ENCODE measurements at places on chromosomes 2 and 18.

DNA sequence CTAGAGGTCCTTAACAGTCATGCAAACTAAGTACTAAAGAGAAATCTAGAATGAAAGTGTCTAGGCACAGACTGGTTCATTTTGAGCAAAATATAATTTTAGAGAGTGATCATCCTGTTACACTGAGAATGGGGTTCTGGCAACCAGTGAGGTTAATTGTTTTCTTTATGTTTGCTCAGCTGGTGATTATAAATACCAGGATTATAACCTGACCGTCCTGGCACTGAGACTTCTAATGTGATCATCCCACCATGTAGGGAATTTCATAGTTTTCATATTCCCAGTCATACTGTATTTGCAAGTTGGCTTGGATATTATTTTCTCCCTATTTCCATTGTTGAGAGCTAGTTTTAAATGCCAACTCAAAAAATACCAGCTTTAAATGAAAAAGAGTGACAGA is 852.5 kb upstream of the LRATD1 start:
- peak; percentile 10 for DNase-seq

- no peak for DNase-seq
Observed at GRCh38 chr2:9653485-9654271, 22.9 kb upstream of the YWHAQ start.

DNA sequence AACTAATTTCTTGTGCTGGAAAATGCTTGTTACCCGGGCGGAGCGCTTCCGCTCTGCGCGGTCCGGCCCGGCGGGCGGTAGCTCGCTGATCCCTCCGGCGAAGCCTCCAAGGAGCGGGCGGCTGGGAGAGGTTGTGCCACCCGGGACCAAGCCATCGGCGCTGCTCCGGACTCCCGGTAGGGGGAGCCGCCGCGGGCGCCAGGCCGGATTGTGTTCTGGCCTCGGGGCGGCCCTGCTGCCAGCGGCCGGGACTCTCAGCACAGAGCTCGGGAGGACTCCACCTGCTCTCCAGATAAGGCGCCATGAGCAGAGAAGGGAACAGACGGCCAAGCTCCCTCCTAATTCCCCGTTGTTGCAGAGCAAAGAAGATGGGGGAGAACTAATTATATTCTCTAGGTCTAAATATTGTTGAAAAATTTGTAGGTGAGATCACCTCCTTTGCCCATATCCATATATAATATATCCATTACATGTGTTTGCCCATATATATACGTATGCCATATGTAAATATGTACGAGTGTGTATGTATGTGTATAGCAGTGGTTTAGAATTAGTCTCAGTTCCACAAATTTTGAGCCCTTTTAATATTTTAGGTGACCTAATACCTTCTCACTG is 13.8 kb upstream of the SATB2 start:
- no peak for DNase-seq

DNA sequence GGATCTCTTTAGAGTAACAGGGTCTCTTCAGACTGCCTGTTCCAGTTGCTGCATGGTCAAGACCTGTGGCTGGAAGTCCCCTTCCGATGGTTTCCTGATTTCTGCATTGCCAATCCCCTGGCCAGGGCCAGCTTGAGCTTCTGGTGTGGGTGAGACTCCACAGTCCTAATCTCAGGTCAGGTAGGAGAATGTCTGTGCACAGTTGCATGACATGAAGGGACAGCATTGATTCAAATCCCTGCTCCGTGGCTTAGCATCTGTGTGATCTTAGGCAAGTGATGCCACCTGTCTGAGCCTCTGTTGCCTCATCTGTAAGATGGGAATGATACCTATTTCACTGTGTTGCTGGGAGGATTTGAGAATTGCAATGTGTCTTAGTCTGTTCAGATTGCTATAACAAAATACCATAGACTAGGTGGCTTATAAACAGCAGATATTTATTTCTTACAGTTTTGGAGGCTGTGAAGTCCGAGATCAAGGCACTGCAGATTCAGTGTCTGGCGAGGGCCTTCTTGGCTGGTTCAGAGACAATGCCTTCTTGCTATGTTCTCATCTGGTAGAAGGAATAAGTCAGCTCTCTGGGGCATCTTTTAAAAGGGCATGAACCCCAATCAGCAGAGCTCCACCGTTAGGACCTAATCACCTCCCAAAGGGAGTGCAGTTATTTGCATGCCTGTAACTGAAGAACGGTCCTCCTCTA is 66.2 kb downstream of the ATOH8 start:
- DNase-seq: no peak

- no peak for DNase-seq
Observed at GRCh38 chr18:72119082-72119481, 425.1 kb downstream of the CBLN2 start.

DNA sequence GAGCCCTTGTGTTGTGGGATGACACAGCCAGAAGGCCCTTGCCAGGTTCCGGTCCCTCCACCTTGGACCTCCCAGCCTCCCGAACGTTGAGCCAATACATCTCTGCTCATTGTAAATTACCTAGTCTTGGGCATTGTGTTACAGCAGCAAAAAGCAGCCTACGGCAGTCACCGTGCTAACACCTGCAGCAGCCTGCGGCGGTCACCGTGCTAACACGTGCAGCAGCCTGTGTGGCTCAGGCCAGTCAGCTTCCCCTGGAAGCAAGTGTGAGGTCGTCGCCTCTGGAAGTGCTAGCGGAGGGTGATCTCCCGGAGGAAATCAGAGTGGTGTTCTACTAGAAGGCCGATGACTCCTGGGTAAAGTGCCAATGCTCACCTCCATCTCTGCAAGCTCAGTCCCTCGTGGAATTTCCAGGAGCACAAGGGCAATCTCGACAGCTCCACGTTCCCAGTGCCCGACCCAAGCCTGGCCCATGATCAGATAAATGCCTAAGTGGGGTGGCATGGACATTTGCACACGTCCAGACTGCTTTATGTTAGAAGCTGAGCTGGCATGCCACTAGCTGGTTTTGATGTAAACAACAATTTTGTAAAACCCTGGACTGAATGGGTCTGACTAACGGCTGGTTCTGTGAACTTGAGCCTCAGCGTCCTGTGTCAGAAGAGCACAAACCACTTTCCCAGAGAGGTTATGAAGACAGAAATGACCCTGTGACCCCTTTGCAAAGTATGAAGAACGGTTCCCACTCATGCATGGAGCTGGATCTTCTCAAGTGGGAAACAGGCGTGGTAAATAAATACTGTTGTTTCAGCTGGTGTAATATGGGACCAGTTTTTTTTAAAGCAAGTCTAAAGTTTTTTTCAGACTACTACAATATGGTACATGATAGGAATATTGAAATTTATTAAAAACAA is 11.4 kb upstream of the CNDP1 start:
- DNase-seq: peak; percentile 2

- no peak for DNase-seq
Observed at GRCh38 chr2:177989029-177989885, 83.3 kb downstream of the PDE11A start.

DNA sequence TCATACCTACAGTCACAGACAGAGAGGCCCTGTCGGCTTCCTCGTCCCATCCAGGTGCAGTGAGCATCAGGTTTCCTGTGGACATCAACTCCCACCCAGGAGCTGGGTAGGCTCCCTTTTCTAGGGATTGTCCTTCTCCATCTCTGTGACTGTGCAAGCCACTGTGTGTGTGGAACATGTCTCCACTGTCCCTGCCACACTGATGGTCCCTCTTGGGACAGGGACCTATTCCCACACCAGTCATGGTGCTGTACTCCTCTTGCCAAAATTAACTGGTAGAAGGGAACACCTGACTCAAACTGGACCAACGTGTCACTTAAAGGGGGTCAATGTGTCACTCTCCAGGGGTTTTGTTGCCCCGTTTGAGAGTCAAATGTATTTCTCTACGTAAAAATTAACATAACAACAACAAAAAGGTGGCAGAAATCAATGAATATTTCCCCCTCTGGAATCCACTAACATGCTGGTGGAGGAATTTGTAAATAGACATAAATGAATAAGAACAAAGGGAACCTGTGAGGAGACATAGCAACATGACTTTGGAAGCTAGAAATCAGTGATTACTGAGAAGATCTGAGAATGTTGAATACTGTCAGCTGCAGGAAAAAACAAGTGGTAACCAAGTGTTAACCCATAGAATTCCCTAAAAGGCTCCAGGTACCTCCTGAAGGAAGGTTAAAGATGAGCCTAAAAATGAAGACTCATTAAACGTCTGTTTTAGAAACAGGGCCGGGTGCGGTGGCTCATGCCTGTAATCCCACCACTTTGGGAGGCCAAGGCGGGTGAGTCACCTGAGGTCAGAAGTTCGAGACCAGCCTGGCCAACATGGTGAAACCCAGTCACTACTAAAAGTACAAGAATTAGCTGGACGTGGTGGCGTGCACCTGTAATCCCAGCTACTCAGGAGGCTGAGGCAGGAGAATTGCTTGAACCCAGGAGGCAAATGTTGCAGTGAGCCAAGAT is 40.4 kb downstream of the SH2D6 start:
- DNase-seq: no peak

DNA sequence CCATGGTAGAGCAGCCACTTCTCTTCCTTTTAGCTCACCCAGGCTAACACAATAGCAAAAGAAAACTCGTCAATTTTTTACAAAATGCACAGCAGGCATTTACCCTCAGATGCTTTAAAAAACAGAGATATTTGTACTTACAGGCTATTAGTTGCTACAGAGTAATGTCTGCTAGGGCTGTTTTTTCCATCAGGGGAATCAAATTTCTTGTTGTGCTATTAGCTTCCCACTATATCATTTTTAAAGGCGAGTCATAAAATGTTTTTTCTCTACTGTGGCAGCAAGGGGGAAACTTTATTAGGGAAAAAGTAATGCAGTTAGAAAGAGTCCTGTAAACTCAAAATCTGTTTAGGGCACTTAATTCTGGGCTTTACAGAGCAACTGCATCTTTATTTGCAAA is 277.9 kb upstream of the THSD7B start:
- no peak for DNase-seq

DNA sequence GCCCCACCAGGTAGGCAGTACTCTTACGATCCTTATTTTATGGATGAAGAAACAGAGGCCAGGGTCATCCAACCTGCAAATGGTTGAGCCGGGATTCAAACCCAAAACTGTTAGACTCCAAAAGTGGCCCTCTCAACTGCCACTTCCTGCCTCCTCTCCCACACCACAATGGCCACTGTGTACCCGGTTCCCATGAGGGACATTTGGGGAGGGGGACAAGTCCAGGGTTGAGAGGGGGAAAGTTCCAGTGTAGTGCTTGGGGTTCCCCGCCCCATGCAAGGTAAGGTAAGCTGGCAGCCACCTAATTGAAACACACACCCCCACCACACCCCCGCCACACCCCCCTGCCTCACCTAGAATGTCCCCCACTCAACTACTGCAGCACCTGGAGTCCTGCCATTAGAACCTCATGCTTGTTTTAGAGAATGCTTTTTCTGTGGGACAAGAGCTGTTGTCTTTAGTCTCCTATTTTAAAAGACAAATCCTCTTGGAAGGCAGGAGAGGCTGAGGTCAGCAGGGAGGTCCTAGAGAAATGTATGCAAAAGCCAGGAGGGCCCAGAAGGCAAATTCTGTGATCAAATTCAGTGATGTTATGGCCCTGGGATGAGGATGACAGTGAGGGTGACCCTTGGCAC is 145.2 kb downstream of the ZFP36L2 start:
- DNase-seq: no peak

GRCh38 chr2:221134718-221135117 is 437.4 kb downstream of the EPHA4 start:
- no peak for DNase-seq

DNA sequence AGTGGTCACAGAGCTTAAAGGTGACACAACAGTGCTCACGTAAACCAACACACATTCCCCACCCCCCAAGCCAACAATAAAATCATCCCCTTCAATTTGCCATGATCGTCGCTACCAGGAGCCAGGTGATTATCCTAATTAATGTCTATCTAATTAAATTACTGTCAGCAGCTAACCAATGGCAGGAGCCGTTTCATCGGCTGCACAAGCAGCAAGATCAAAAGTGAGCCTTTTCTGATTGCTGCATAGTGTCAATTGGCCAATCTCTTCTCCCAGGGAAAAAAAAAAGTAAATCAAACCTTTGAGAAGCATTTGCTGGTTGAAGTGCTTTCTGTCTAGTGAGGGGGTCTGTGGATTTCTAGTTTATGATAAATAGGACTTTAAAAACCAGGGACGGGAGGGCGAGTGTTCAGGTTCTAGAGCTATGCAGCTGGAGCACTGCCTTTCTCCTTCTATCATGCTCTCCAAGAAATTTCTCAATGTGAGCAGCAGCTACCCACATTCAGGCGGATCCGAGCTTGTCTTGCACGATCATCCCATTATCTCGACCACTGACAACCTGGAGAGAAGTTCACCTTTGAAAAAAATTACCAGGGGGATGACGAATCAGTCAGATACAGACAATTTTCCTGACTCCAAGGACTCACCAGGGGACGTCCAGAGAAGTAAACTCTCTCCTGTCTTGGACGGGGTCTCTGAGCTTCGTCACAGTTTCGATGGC is at the start of gene TBR1:
TSS of gene TBR1 (plus strand) at position 311 of the 721 bp plus-strand sequence. CDS start at position 425, 114 bp downstream.
- DNase-seq: no peak

DNA sequence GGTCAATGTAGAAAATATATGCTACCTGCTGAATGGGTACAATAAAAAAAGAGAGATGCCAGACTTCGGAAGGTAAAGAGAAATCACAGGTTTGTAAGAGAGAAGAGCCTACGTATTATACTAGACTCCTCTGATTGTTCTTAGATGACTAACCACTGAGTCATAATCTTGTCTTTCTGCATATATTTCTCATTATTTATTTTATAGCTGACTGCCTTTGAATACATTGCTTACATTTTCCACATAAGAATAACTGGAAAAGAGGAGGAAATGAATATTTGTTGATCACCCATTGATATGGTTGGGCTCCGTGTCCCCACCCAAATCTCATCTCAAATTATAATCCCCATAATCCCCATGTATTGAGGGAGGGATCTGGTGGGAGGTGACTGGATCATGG is 90.3 kb upstream of the RAB27B start:
- DNase-seq: no peak

- DNase-seq: no peak
Observed at GRCh38 chr2:39549718-39550464, 112.8 kb upstream of the MAP4K3 start.

DNA sequence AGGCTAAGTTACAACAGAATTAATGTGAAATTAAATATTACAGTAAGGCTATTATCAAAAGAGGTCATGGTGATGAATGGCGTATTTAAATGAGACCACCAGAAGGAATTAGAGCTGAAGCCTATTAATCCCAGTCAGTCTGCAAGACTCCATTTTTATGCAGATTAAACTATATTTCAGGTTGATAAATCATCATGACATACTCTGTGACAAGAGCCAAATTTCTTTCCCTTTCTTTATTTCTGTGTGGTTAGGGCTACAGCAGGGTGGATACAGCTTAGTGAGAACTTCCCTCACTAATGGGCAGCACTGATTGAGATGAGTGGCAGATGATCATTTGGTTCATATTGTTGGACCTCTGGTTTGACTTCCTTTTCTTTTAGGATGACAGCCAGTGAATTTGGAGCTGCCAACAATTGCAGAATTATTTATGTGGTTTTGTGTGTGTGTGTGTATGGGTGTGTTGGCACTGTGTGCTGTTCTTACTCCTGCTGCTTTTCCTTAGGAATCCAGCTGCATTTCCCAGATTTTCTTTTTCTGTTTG is 481.3 kb downstream of the PIK3C3 start:
- DNase-seq: no peak

- DNase-seq: no peak
Observed at GRCh38 chr2:40488101-40488601, 36.3 kb upstream of the SLC8A1 start.

- DNase-seq: no peak
Observed at GRCh38 chr18:13548966-13549879, 177.1 kb downstream of the FAM210A start.

GRCh38 chr2:3430172-3430571 is 50.7 kb downstream of the TRAPPC12 start:
- DNase-seq: no peak

- DNase-seq: no peak
Observed at GRCh38 chr2:230976671-230977171, 19.2 kb upstream of the SPATA3 start.
